ENCODE measurements at places on chromosomes 2 and 18.

DNA sequence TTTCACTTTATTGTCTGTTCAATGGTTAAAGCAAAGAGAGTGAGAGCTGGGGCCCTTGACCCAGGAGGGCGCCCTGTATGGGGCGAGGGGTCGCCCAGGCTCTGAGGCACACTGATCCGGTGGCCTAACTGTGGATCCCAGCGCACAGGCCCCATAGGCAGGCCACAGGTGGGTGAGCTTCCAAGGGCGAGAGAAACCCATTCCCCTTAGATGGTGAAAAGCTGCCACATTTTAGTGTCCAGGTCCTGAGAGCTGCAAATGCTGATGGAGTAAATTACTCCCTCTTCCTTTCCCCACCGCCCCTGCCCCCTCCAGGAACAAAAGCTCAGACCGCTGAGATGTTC, 5.9 kb upstream of the DLX2 start:
- no peak for DNase-seq
- H3K4me3 ChIP-seq, result no peak overlapping the region
- H3K4me1 ChIP-seq, result peaks cover 17% of the 10 kb centered on the region

- DNase-seq, result no peak
- H3K27me3 ChIP-seq, result no peaks in the 10 kb centered on the region
- no peaks in the 10 kb centered on the region for H3K36me3 ChIP-seq
- H3K27ac ChIP-seq, result no peak overlapping the region
- H3K4me3 ChIP-seq, result no peak overlapping the region
- H3K4me1 ChIP-seq, result peaks cover 1% of the 10 kb centered on the region
These were observed 412.5 kb downstream of the NUP35 start for GRCh38 chr2:183536714-183537113.

DNA sequence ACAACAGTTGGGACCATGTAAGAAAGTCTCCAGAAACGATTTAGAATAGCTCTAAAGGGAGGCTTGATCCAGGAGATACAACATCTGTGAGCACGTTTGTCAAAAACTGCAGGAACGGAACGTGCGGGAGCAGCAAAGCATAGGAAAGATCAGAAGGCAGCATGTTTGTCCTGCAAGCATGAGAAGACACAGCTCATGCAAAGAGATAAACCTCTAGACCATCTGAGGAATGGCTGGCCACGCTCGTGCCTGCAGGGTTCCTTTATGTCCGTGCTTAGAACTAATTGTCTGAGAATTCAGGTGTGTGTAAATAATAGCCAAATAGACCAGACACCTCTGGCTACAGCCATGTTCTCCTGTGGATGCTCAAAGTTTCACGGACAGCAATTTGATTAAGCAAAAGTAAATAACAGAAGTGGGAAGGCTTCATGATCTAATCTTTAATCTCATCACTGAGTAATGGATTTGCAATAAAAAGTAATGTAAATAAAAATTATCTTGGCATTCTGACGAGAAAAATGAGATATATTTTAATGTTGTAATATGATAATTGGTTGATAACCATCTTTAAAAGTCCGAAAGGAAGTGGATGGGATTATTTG, 534.8 kb upstream of the CDH7 start:
- no peaks in the 10 kb centered on the region for H3K4me1 ChIP-seq
- no peaks in the 10 kb centered on the region for H3K36me3 ChIP-seq
- no peak for DNase-seq
- H3K4me3 ChIP-seq, result no peak overlapping the region
- no peaks in the 10 kb centered on the region for H3K27me3 ChIP-seq

- H3K27me3 ChIP-seq, result no peaks in the 10 kb centered on the region
- no peaks in the 10 kb centered on the region for H3K36me3 ChIP-seq
- peak; percentile 28 for DNase-seq
- no peak overlapping the region for H3K4me3 ChIP-seq
These were observed 9.8 kb downstream of the LGALSL start for GRCh38 chr2:64463781-64464180.

GRCh38 chr2:196290136-196290535, 118.8 kb upstream of the STK17B start:
- H3K36me3 ChIP-seq, result no peaks in the 10 kb centered on the region
- no peak overlapping the region for H3K27ac ChIP-seq
- peaks cover 4% of the 10 kb centered on the region for H3K4me1 ChIP-seq
- no peak for DNase-seq
- no peak overlapping the region for H3K4me3 ChIP-seq

- peaks cover 14% of the 10 kb centered on the region for H3K36me3 ChIP-seq
- no peaks in the 10 kb centered on the region for H3K27me3 ChIP-seq
- peaks cover 1% of the 10 kb centered on the region for H3K4me1 ChIP-seq
- no peak for DNase-seq
These were observed 21.3 kb downstream of the COMMD1 start for GRCh38 chr2:61926531-61927477.

DNA sequence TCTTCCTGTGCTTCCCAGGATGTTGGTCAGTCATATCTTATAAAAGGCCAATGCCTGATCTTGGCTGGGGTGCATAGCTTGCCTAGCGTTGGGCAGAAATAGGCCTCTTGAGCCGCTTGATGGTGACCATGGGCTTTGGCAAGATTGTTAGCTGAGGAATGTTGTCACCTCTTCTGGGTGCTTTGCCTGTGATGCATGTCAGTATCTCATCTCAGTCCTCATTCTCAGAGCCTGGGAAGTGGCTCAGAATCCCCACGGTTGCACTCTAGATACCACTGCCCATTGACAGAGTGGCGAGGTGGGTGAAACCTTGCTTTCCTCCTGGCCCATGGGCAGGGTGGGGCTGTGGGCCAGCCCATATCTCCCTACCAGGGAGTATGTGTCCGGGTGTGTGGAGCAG, 79.2 kb upstream of the MGAT5 start:
- no peaks in the 10 kb centered on the region for H3K27me3 ChIP-seq
- H3K4me1 ChIP-seq, result peaks cover 8% of the 10 kb centered on the region
- no peak for DNase-seq
- H3K27ac ChIP-seq, result no peak overlapping the region

DNA sequence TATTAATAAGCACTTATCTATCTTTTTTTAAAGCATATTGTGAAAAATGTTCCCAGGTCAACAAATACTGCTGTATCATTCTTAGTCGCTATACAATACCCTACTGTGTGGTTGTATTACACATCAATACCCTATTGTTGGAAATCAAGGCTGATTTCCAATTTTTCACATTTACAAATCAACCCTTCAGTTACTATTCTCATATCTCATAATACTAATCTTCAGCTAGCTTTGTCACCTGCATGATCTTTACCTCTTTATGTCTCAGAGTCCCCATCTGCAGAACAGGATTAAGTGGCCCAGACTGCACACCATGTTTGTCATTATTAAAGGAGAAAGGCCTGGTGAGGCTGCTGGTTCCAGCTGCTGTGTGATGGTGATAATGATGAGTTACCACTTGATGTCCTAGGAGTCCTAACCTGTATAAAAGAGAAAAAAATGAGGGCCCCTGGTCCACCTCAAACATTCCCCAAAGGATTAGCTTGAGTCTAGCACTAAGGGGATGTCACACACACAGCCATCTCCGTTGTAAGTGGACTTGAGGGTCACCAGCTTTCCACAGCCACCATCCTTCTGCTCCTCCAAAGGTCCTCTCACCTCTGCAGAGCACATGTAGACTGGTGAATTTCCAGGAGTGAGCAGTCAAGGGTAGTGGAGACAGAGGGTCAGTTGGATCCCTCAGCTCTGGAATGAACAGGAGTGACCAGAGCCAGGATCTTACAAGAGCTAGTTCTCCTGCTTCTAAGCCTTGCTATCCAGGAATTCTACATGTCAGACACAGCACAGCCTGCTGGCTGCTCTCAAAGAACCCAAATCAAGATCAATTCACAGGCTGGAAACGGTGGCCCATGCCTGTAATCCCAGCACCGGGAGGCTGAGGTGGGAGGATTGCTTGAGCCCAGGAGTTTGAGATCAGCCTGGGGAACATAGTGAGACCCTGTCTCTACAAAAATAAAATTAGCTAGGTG, 36.0 kb upstream of the BIN1 start:
- H3K27me3 ChIP-seq, result no peaks in the 10 kb centered on the region
- DNase-seq, result no peak
- H3K27ac ChIP-seq, result peak overlapping the region; percentile 78
- peaks cover 20% of the 10 kb centered on the region for H3K4me1 ChIP-seq
- H3K36me3 ChIP-seq, result no peaks in the 10 kb centered on the region
- H3K4me3 ChIP-seq, result no peak overlapping the region

DNA sequence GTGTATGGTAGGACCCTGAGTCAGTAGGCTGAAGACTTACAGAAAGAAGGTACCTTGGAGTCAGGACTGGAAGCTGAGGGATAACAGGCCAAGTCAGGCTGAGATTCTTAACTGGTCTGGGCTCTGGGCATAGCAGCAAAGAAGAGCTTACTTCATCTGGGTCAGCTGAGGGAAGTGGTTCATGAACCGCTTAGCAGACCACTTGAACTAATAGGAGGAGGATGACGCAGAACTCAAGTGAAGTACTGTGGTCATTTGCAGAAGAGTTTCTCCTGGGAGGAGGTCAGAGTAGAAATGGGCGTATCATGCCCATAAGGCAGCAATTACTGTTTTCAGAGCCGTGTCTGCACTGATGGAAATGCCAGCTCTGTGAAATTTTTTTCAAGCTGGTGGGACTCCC, 164.5 kb downstream of the LCLAT1 start:
- peak; percentile 98 for DNase-seq
- H3K27me3 ChIP-seq, result no peaks in the 10 kb centered on the region
- no peak overlapping the region for H3K4me3 ChIP-seq
- no peaks in the 10 kb centered on the region for H3K36me3 ChIP-seq

GRCh38 chr18:35029103-35029502, 12.1 kb upstream of the MAPRE2 start:
- H3K27ac ChIP-seq, result peak overlapping the region; percentile 5
- DNase-seq, result peak; percentile 61
- H3K27me3 ChIP-seq, result no peaks in the 10 kb centered on the region
- no peaks in the 10 kb centered on the region for H3K36me3 ChIP-seq

DNA sequence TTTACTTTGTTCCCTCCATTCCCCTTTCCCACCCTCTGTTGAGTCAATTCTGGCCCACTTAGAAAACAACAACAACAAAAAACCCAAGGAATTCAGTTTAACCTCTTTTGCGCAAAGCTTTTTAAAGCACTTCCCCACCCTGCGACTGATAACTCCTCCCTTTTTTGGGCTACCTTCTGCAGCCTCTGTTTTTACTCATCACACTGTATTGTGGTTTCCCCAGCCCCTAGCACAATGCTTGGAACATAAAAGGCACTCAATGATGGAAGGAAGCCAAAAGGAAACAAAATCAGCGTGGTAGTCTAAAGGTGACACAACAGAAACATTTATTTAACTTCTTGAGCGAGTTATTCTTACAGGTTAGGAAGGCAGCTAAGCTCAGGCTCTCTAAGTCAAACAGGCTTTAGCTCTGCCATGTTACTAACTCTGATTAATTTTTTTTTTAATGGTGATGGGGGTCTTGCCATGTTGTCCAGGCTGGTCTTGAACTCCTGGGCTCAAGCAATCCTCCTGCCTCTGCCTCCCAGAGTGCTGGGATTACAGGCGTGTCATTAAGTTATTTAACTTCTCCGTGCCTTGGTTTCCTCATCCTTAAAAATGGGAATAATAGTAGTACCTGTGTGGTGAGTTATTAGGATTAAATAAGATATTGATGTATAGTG, 1.3 kb downstream of the CEP68 start:
- H3K27me3 ChIP-seq, result no peaks in the 10 kb centered on the region
- no peak overlapping the region for H3K4me3 ChIP-seq
- no peak overlapping the region for H3K27ac ChIP-seq
- H3K4me1 ChIP-seq, result peaks cover 8% of the 10 kb centered on the region

DNA sequence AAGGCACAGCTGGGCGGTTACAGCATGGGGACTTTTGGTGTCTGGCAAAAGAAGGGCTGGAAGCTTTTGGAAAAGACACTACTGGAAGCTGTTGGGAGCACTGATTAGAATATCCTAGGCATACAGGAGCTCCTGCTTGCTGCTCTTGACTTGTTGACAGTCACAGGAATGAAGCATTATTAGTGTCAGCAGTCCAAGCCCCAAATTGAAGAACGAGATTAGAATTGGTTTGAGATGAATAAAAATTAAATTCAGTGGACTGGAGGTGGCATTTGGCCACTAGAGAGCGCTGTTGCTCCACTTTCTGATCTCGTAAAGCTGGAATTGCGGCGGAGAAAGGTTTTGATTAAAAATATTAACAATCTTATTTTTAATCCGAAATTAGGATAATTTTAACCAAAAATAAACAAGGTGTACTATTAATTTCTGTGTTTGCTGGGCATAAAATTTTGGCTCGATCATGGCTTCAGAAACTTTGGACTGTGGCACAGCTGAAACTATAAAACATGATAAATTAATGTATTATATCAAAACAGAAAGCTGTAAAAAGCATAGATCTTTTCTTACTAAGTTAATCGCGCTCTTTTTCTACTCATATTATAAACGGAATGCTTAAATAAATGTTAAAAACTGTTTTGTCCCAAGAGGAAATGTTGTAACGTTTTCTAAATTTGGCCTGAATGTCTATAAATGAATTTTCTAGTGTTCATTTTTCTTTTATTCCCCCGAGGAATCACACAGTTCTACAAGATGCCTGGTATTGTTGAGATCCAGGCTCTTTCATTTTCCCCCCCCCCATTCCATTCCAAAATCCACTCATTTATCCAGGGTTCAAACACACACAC, 2.4 kb upstream of the HOXD8 start:
- H3K27me3 ChIP-seq, result peaks cover 73% of the 10 kb centered on the region
- H3K36me3 ChIP-seq, result no peaks in the 10 kb centered on the region
- H3K27ac ChIP-seq, result no peak overlapping the region
- H3K4me3 ChIP-seq, result no peak overlapping the region
- DNase-seq, result peak; percentile 48

GRCh38 chr2:30503007-30503694, 56.1 kb downstream of the LCLAT1 start:
- no peaks in the 10 kb centered on the region for H3K27me3 ChIP-seq
- no peaks in the 10 kb centered on the region for H3K4me1 ChIP-seq
- H3K36me3 ChIP-seq, result no peaks in the 10 kb centered on the region
- no peak overlapping the region for H3K27ac ChIP-seq
- peak; percentile 18 for DNase-seq

DNA sequence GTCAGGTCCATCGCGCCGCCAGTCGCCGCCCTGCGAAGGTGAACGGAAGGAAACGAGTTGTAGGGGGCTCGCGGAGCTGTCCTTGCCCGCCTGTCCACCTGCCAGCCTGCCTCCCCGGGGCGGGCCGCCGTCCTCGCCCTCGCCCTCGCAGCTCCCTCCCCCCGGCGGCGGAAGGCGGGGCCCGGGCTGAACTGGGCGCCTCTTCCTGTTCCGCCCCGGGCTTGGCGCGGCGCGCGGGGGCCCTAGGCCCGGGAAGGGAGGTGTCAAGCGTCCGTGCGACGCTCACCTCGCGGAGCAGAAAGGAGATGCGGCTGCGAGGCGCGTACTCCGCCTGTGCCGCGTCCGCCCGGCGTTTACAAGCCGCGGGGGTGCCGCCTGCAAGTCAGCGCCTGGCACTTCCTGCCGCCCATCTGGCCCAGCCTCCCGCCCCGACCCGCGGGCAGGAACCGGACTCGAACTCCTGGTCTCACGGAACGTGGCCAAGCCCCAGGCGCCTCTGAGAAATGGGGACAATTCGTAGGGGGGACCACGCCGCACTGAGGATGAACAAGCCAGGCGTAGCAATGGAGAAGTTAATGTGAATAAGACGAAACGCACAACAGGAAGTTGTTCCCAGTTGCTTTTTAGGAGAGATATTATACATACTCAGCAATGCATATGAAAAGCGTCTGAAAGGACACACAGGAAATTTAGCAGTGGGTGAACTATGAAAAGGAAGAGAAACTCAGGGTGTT, at the start of gene CNPPD1:
Gene CNPPD1 (minus strand): TSS at position 108 of the 734 bp plus-strand sequence. CDS start 97 bp downstream, at position 11.
- peaks cover 18% of the 10 kb centered on the region for H3K4me1 ChIP-seq
- H3K27ac ChIP-seq, result peak within 1 kb of the TSS; percentile 98
- peak within 1 kb of the TSS; percentile 66 for H3K4me3 ChIP-seq
- H3K36me3 ChIP-seq, result peaks cover 60% of the 10 kb centered on the region

- H3K27ac ChIP-seq, result peak within 1 kb of the TSS; percentile 52
- peak within 1 kb of the TSS; percentile 95 for H3K4me3 ChIP-seq
- peak; percentile 61 for DNase-seq
These were observed at the start of gene NAB1 for GRCh38 chr2:190649035-190649797. Gene NAB1 (plus strand): TSS chr2:190649083. CDS start chr2:190659177, 10,094 bp downstream.

Measured in mesenchymal stem cell (in vitro differentiated cells and primary cell).